ENCODE measurements at places on chromosomes 16 and 17.

GRCh38 chr17:79368521-79368920, 242.3 kb downstream of the RBFOX3 start:
- no peak for DNase-seq

DNA sequence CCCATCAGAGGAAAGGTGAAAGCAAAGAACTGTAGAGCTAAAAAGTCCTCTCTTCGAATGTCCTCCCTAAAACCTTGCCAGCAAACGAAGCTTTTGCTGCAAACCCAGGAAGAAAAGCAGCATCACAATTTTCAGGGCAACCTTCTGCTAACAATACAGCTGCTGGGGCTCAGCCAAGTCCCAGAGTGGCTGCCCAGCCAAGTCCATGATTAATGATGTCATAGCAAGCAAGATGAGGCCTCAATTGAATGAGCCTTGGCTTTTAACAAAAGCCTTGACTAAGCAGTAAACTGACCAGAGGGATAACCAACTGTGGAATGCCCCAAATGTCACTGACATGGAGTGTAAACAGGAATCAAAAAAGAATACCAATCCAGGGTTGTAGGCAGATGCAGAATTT, 342.7 kb downstream of the PMP22 start:
- no peak for DNase-seq

GRCh38 chr17:59436900-59437299, 105.4 kb downstream of the YPEL2 start:
- no peak for DNase-seq

DNA sequence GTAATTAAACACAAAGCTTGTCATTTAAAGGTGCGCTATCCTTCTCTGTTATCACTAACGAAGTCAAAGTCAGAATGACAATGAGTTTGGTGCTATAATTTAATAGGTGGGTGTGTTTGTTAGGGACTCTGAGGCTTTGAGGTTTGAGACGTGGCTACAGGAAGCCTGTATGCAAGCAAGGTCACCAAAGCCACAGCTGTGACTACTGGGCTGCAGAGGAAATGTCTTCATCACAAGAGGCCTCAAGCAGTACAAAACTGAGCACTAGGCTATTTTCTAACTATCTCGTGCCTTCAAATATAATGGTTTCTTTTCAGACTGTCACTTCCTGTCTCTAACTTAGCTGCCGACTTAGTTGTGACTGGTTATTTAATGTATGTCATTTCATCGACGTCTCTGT, 141.2 kb downstream of the AATF start:
- no peak for DNase-seq

DNA sequence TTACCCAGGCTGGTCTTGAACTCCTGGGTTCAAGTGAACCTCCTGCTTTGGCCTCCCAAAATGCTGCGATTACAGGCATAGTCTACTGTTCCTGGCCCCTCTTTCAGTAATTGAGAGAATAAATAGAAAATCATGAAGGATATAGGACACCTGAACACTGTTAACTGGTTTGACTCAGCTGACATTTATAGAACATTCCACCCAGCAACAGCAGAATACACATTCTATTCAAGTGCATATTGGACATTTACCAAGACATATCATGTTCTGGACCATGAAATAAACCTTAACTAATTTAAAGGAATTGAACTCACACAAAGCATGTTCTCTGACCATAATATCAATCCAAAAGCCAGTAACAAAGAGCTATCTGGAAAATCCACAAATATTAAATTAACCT, 19.8 kb upstream of the BAIAP2 start:
- no peak for DNase-seq

GRCh38 chr17:75205793-75206163, 299 bp downstream of the NUP85 start:
- DNase-seq: no peak
